Gastrocnemius medialis (tissue), 4 donors: ENCODE measurements at places on chromosomes 11 and 22. TPM values are rescaled to one million over a fixed set of nuclear protein-coding genes. Genes with fewer than 3 reads are reported as not detected.

The MYO7A gene
- total RNA-seq, result 1.6 TPM

The CD6 gene
- 0.16 TPM for total RNA-seq

The MADD gene
- total RNA-seq, result 40.9 TPM

The UCP3 gene
- total RNA-seq, result 580 TPM

The LDHAL6A gene
- not detected for total RNA-seq

The C11orf86 gene
- total RNA-seq, result not detected
